Naive thymus-derived CD8-positive, alpha-beta T cell (primary cell): ENCODE measurements at places on chromosomes 12 and 14.

DNA sequence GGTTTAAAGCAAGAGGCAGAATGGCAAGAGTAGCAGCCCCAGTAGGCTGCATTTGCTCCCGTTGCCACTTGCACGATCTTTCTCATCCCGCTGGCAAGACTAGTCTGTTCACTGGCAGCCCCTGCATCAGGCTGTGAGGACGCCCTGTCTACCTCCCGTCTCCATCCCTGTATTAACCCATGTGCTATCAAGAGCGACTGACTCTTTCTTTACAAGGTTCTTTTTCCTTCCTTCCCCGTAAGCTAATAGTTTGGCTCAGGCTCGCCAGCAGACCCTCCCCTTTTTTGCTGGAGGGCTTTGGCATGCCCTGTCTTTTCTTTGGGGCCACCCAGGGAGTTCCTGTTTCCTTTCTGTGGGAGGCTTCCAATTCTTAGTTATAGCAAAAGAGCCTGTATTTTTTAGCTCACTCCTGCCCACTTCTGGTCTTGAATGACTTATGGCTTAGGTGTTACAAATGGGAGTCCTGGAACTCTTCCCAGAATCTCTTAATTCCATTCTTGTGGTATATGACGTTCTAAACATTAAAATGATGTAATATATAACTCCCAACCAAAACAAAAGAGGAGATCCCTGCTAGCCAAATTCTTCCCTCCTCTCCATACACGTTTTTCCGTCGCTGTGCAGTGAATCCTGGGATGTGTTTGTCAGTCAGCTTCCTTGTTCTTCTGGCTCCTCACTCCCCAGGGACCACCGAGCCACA lies 149.0 kb downstream of the PRKCH start:
- no peak for DNase-seq

GRCh38 chr14:101313268-101313667 lies 248.0 kb upstream of the DIO3 start:
- DNase-seq = no peak

- DNase-seq = no peak
Measured at GRCh38 chr12:132216354-132216987, 72.2 kb downstream of the NOC4L start.

DNA sequence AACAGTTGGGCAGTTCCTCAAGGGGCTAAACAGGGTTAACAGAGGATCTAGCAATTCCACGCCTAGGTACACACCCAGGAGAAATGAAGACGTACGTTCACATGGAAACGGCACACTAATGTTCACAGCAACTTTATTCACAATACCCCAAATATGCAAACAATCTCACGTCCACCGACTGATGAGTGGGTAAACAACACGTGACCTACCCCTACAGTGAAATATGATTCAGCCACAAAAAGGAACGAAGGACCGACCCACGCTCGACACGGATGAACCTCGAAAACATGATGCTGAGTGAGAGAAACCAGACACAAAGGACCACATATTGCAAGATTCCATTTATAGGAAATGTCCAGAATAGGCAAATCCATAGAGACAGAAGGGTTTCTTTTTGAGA lies 112.7 kb downstream of the NCOR2 start:
- no peak for DNase-seq

- DNase-seq = no peak
Measured at GRCh38 chr14:68377459-68377858, 415.4 kb downstream of the ZFP36L1 start.

GRCh38 chr14:98162856-98163805 lies 1108.9 kb downstream of the BCL11B start:
- DNase-seq = no peak

DNA sequence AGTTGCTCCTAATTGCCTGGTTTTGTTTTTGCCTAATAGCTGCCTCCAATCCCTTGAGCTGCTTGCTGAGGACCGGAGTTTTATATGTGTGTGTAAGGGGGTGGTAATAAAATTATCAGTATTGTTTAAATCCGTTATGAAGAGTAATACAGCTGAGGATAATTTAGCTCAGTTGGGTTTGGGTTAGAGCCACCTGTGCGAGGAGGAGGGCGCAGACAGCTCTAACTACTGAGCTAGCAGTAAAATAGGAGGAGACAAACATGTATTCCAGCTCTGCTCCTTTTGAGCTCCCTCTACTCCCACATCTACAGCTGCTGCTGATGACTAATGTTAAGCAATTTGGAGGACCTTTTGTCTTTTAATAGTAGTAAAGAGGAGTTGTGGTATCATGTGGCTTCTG lies 61.5 kb downstream of the SPATS2 start:
- DNase-seq = no peak

DNA sequence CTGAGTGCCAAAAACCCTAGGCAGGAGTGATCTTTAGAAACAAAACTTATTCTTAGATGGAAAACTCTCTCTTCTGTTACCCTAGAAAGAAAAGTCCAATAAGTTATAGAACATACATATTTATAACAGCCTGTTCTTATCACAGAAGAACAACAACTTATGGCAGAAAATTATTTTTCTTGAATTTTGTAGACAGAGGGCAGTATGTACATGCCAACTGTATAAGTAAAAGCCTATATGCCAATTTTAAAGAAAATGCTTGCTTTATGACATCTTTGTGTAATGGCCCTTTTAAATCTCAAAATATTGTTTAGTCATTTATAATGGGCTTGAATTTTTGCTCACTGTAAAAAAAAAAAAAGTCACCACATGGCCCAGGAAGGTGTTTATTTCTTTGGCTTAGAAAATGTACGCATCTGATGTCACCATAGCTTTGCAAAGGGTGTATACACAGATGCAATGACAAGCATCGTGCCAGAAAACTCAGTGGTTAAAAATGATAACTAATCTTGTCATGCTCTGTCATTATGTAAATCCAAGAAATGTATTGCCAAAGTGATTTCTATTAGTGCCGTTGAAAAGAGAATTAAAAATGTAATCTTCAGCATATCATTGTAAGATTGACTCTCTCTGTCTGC lies 38.3 kb upstream of the GRIP1 start:
- DNase-seq = no peak

DNA sequence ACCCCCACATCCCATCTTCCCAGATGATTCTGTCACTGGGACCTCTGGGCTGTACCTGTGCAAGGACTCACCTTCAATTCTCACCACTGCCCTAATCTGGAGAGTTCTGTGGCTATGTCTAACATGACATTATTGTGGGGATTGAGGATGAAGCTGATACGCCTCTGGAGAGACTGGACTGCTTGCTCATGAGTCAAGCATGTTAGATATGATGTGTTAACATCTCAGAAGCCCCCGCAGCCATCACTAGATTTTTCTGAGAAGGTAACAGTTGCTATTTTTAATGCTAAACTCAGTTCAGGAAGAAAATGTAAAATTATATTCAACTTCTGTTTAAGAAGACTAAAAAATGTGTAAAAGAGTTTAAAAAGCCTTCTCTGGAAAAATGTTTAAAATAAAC lies 25.7 kb downstream of the JKAMP start:
- DNase-seq = no peak

- DNase-seq = no peak
Measured at GRCh38 chr12:5944688-5945070, 380 bp downstream of the ANO2 start.

DNA sequence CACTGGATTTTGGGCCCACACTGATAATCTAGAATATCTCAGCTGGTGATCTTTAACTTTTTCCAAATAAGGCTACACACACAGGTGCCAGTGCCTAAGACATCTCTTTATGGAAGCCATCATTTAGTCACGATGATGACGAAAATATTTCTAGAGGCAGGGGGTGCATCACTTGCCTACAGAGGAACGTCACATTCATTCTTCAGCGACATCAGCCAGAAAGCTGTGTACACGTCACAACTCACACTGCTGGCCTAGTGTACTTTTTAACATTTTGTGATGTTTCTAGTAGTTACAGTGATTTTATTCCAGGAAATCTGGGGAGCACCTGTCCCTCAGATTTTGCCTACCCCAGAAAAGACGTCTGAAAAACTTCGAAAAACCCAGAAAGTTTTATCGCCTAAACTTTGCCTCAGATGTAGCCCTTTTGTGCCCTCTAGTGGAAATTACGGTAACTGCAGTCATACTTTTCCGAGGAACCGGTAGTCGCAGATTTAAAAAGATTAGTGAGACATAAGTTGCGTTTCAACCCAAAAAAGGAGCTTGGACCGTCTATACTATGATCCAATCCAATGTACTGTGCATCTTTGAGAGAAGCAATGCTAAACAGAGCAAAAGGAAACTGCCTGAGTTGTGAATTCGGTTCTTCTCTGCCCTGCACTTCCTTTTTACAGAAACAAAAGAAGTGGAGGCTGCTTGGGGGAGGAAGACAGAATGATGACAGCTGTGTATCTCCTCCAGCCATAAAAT lies 64.3 kb upstream of the STON2 start:
- DNase-seq = peak; percentile 55
